Sigmoid colon (tissue), 7 donors: ENCODE measurements at places on chromosomes 13 and 19. TPM values are rescaled to one million over a fixed set of nuclear protein-coding genes. Genes with fewer than 3 reads are reported as not detected.

DNA sequence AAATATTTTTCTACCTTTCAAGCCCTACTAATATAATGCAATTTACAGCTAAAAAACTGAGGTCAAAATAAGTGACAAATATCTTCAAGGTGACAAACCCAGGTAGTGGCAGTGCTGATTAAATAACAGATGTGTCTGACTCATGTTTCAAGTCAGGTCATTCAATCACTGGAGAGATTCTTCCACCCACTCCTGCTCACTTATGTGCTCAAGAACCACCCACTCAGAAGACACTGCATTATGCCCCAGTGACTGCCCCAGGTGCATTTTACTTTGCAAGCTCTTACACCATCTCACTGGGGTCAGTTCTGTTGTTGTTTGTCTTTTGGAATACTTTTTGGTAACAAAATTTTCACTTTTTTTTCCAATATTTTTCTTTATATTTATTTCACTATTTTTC lies 2.2 kb downstream of the ZNF100 start:
- DNase-seq, result no peak

DNA sequence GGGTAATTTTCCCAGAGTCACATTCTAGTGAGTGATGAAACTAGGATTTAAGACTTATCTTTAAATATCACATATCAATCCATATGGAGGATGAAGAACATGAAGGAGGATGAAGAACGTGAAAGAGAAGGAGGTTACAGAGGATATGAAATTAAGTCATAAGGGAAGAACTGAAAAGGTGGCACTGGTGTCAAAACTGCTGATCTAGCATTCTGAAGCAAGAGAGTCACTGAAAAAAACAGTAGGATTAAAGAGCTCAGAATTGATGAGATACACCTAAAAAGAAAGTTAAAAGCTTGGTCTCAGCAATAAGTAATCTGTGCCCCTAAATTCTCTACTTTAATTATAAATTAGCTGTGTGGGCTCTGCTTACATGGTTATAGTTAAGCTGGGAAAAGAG lies 156.5 kb downstream of the KCTD12 start:
- no peak for DNase-seq

DNA sequence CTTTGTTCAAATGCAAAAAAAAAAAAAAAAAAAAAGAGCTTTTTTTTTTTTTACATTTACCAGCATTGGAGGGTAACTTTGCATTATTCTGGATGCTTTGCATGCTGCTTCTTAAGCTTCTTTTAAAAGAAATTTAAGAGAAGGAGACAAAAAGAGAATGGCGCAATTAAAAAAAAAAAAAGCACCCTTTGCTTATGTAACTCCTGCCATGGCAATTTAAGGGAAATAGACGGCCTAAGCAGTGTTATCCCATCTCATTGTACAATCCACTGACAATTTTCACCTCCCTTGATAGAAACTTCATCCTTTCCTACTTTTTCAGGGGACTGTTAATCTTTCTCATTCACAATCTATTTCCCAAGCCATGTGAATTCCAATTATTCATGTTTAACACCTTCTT lies 129.8 kb downstream of the KCTD12 start:
- DNase-seq, result no peak

GRCh38 chr19:45402298-45403061 lies 2.4 kb downstream of the PPP1R13L start:
- DNase-seq, result peak; percentile 66

GRCh38 chr19:2659856-2660432 lies 42.5 kb downstream of the GNG7 start:
- DNase-seq, result no peak

GRCh38 chr19:46073268-46073922 lies 32.6 kb upstream of the IGFL4 start:
- DNase-seq, result no peak

GRCh38 chr13:28837111-28837510 lies 17.0 kb downstream of the MTUS2 start:
- no peak for DNase-seq

- no peak for DNase-seq
Observed at GRCh38 chr19:39590265-39590664, 12.1 kb upstream of the LGALS13 start.

DNA sequence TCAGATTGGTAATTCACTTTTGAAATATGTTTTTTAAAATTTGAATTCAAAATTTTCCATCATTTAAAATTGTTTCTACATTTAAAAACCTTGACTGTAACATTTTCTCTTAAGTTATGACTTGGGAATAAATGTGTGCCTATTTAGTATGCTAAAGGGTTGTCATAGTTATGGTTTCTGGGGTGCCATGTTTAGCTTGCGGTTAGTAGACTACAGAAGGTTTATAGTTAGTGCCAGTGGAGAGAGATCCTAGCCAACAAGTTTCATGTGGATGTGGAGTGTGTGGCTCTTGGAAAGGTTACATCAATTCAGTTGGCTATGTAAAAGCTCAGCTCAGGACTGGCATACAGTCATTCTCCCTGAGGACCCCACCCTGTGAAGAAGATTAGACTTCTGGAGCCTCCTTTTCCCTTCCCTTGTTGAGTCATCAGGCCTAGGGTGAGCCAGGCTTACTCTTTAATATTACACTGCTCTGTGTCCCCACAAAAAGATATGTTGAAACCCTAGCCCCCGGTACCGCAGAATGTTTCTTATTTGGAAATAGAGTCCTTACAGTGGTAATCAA lies 20.4 kb downstream of the LMO7 start:
- DNase-seq, result no peak

GRCh38 chr19:21749090-21749489 lies 18.3 kb downstream of the ZNF100 start:
- no peak for DNase-seq

DNA sequence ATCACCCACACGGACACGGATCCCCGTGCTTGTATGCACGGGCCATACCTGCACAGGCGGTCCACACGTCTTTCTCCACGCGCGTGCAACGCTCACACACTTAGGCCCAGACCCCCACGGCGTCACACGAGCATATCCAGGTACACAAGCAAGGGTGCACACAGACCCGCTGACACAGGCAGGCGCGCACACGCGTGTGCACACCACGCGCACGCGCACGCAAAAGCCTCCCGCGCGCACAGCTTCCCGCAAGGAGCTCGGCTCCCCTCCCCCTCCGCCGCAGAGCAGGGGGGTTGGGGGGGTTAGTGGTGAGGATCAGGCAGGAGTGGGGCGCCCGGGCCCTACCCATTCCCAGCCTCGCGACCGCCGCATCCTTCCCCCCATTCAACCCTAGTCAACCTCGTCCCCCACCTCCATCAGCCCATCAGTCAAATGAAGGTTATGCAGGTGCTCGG lies 407 bp downstream of the RAB3A start:
- no peak for DNase-seq

DNA sequence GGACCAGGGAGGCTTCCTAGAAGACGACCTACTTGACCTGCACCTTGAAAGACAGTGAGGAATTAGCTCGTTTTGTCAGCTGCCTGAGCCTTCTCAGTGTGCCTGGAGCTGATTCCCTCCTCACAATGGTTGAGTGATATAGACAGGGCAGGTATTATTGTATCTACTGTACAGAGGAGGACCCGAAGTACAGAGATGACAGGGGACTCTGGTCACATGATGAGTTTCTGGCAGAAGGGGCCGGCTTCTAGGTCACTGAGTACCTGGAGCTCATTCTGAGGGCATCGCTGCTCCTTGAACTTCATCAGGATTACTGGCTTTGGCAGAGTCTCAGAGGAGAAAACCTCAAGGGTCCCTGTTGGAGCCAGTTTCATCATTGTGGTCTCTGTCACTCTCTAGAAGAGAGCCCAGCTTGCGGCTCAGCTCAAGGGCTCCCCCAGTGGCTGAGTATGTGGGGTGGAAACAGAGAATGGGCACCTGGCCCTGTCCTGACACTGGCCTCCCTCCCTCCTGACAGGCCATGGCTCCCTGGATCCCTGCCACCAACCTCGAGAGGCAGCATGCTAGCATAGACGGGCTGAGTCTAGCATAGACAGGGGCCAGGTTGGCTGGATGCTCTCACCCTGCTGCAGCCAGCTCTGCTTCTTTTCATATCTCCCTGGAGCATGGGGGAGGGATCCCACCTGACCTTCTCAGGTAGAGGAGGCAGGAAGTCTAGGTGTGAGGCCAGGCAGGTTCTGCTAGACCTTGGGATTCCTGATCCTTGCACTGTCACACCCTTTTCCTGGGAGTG lies 38.7 kb downstream of the NFIX start:
- peak; percentile 96 for DNase-seq

Gene PLPP2
- polyA plus RNA-seq, result 29.6 TPM

Gene MYO16
- polyA plus RNA-seq, result 0.29 TPM

Gene KCNN4
- 3.7 TPM for polyA plus RNA-seq

Gene LILRB3
- polyA plus RNA-seq, result 4.2 TPM

Gene CGB1
- polyA plus RNA-seq, result not detected

Gene CD79A
- polyA plus RNA-seq, result 169 TPM

Gene NCCRP1
- not detected for polyA plus RNA-seq

Gene PTGIR
- polyA plus RNA-seq, result 4.4 TPM

Gene MAST1
- 2.6 TPM for polyA plus RNA-seq
